ENCODE measurements at places on chromosomes 3 and 15.

DNA sequence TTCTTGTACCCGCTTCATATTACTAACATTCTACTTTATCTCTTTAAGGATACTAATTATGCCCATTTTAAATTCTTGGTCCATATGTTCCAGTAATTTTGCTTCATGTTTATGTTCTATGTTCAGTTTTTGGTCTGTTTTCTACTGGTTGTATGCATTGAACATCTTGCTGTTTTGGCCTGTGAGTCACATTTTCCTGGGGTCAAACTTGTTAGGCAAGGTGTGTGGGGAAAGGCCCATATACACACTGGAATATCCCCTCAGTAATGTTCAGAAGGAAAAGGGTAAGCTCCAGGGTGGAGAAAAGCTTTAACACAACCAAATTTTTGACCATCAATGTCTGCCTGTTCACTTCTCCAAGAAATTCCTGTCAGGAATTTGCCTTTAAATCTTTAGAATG, 337.7 kb downstream of the SLC9A9 start:
- no peak for DNase-seq

GRCh38 chr3:162139841-162140240, 643.2 kb downstream of the OTOL1 start:
- no peak for DNase-seq

GRCh38 chr15:25800761-25801515, 62.2 kb downstream of the ATP10A start:
- no peak for DNase-seq

DNA sequence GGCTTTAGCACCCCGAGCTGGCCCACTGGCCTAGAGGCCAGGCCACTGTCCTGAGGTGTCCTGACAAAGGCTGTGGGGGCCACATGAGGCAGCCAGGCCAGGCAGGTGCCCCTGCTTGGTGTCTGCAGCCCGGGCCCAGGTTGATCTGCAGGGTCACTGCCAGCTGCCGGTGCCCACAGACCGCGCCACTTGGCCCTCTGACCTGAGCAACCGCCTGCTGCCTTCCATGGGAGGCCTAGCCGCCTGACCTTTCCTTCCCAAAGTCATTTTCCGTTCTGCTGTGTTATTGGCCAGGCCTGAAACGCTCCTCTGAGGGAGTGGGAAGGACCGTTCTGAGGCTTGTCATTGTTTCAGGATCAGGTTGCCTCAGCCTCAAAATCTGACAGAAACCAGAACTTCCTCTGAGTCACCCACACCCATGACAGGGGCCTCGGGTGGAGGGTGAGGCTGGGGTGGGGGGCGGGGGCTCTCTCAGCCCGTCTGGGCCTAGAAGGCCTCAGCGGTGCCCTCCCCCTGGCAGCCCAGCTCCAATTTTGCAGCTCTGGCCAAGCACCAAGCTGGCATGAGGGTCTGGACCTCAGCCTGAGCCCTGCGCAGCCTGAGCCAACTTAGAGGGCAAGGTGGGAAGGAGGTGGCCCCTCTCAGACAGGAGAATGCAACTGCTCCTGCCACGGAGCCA, 140.7 kb upstream of the MEF2A start:
- DNase-seq, result peak; percentile 42

DNA sequence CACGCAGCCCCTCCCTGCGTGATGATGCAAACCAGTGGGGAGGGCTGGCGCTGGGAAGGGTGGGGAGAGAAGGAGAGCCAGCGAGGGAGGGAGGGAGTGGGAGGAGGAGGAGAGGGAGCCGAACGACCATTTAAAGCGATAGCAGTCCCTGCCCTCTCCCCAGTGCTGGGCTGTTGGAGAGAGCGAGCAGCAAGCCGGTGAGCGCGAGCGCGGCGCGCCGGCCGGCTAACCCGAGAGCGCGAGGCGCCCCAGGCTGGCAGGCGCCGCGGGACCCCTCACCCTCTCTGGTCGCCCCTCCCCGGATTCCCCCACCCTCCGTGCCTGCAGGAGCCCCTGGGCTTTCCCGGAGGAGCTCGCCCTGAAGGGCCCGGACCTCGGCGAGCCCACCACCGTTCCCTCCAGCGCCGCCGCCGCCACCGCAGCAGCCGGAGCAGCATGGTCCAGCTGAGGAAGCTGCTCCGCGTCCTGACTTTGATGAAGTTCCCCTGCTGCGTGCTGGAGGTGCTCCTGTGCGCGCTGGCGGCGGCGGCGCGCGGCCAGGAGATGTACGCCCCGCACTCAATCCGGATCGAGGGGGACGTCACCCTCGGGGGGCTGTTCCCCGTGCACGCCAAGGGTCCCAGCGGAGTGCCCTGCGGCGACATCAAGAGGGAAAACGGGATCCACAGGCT, at the start of gene GRM7:
TSS of gene GRM7 (plus strand) at position 162 of the 671 bp plus-strand sequence.
- DNase-seq, result no peak

DNA sequence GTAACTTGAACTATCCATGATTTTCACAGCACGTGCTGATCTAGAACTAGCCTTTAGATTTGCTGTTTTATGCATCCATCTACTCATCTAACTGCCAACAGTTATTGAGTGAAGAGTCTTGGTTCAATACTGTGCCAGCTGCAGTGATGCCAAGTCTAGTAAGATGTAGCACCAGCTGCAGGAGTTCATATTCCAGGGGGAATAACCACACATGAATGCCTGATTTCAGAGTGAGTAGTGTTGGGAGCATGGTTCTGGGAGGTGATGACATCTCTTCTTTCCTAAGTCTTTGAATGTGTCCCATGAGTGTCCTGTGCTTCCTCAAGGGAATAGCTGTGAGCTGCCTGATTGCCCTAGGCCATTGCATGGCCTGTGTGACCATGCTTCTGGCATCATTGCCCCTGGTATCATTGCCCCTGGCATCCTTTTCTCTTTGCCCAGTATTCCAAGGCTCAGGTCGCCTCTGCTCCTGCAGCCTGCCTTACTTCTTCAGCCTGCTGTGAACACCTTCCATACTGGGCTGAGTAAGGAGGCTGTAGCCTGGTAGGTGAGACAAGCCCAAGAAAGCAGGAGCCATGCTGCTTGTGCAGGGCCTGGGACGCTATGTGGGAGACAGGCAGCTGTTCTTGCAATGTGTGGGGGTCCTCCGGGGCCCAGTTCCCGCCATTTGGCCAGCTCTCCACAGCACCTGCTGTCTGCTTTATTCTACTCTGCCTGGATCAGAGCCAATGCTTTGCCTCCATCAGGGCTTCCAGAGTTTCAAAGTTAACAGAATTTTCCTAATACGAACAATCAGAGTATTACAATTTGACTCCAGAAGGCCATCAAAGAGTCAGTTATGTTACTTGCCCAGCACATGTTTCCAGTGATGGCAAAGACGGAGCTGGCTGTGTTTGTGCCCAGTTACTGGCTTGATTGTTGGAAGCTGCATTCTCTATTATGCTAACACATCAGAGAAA, 73.2 kb downstream of the CLSTN2 start:
- no peak for DNase-seq

GRCh38 chr3:107369791-107370190, 7.4 kb upstream of the CCDC54 start:
- no peak for DNase-seq

DNA sequence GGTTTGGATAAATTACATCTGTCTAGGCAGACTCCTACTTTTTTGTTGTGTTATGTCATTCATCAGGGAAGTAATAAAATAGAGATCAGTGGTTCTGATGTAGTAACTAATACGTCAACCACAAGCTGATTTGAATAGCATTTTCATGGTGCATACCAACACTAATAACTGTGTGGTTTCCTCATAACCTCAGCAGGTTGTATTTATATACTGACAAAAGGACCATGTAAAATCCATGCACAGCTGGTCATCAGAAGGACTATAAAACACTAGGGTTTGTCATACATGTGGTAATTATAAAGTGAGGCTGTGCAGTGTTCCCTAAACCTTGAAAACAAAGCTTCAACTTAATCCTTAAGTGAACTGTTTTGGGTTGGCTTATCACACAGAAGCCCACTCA, 216.8 kb upstream of the RBMS3 start:
- no peak for DNase-seq

DNA sequence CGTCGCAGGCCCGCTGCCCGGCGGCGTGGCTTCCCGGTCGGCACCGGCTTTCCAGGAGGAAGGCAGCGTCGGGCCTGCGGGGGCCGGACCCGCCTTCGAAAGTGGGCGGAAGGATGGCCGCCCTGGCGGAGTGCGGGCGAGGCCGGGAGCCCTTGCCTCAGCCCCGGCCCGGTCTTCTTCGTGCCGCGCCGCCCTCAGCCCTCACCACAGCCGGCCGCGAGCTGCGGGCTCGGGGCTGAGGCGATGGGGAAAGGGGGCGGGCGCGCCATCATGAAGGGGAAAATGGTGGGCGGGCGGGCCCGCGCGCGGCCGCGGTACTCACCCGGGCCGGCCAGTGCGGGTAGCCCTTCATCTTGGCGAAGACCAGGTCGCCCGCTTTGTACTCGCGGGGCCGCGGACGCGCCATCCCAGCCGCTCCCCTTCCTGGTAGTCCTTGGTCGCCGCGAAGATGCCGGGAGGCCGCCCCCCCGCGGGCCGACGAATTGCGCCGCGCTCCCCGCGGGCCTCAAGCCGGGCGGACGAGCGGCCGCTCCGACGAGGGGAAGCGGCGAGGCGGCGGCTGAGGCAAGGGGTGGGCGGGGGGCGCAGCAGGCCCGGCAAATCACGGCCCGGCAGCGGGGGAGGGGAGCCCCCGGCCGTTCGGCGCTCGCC, 489 bp downstream of the HDGFL3 start:
- DNase-seq, result no peak

DNA sequence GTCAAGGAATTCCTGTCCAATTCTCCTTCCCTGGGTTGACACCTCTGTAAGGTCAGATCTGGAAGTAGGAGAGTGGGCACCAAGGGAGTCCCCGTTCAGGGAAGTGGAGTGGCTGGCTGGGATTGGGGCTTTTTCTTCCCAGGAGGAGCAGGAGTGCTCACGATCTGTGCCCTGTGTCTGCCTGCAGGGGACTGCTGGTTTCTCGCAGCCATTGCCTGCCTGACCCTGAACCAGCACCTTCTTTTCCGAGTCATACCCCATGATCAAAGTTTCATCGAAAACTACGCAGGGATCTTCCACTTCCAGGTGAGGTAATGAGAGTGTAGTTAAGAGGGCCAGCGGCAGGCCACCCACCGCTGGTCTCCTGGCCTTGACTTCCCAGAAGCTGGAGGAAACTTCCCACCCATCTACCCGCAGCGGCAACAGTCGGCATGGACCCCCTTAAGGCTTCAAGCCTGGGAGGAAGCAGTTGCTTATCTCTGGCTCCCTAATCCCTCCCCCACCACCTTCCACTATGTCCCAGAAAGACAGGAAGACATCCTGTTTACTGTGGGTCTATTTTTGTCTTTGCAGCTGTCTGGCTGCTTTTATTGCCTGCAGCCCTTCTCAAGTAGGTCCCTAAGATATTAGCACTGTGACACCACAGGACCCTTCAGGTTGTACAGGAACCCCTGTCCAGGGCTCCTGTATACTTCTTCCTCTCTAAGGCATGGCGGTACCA, 26.8 kb downstream of the CAPN3 start:
- DNase-seq, result no peak

GRCh38 chr15:76340198-76340802, 3.7 kb downstream of the ISL2 start:
- DNase-seq, result no peak

- no peak for DNase-seq
Measured at GRCh38 chr15:69973102-69973714, 124.5 kb downstream of the TLE3 start.

- DNase-seq, result no peak
Measured at GRCh38 chr15:40513609-40514008, 42.8 kb downstream of the CHST14 start.

GRCh38 chr3:140343211-140344081, 334.4 kb upstream of the TRIM42 start:
- DNase-seq, result no peak

DNA sequence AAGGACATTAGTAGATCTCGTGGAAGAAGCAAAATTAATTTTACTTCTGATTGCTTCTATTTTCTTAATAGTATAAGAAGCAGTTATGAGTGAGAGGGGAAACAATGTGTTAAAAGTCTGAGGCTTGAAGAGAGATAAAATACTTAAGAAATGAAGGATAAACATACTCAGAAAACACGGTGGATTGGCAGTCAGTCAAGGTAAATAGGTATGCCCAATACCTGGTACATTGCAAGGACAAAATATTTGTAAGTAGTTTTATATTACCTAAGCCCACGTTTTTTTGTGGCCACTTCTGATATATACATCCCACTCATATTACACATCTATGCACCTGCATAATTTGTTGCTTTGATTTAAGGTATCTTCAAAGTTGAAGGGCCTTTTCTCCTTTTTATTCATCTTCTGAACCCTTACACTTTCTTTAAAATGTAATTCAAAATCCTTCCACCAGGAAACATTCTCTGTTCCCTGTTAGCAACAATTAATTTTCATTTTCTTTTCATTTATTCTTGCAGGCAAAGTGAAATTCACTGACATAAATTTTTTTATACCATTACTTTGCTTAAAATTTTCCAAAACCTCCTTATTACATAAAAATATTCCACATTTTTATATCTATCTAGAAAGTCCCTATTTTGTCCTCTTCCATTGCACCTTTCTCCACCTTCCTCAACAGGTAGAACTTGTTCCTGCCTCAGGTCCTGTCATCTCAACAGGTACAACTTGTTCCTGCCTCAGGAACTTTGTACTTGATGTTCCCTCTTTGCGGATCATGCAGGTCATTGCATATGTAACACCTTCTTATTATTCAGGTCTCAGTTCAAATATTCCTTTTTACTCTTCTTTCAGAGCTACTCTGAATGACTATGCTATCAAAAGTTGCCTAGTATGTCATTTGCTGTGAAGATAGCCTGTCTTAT, 755.7 kb upstream of the ALCAM start:
- no peak for DNase-seq

GRCh38 chr3:71910108-71910507, 125.2 kb upstream of the PROK2 start:
- no peak for DNase-seq

DNA sequence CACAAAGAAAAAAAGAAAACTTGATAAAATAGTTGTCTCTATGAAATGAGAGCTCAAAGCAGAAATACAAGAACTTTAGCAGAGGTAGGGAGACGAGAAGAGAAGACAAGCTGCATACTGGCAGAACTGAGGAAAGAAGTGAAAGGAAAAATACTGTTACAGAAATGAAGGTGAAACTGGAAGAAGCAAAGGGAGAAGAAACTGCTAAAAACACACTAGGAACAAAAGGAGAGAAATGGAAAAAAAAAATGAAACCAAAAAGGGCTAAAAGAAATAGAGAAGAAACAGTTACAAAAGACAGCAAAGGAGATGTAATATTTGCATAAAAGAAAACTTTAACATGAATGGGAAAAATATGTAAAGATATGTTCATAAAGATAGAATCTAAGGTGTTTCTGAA, 27.3 kb upstream of the ANPEP start:
- DNase-seq, result no peak

GRCh38 chr3:23202203-23202920, 765 bp upstream of the UBE2E2 start:
- DNase-seq, result no peak

GRCh38 chr3:42164656-42165055, 73.5 kb downstream of the TRAK1 start:
- DNase-seq, result no peak

DNA sequence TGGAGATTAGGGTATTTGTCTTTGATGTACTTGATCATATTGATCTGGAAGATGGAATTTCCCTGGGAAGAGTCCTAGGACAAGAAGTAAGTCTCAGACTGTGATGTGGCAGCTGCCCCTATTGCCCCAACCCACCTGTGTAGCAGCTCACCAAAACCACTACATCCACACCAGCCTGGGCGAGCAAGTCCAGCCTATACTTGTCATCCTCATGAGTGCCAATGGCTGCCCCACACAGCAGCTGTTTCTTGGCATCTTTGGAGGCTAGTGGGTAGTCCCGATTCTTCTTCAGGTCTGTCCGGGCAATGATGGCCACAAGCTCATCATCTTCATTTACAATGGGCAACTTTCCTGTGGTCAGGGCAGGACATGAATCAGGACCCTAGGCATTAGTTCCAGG, 2.7 kb downstream of the IMPDH2 start:
- DNase-seq, result no peak

- DNase-seq, result no peak
Measured at GRCh38 chr15:57895291-57895690, 170.2 kb downstream of the ALDH1A2 start.
